Stimulated activated CD4-positive, alpha-beta T cell treated with anti-CD3 and anti-CD28 coated beads, Interleukin-2, amount 100 ng/mL, for 48 hours (primary cell): ENCODE measurements at places on chromosomes 13 and 19.

GRCh38 chr19:54329476-54330165 is 9.3 kb downstream of the LILRA4 start:
- no peak for DNase-seq

- DNase-seq: peak; percentile 54
Observed at GRCh38 chr19:29623726-29624488, 17.8 kb downstream of the POP4 start.

- DNase-seq: no peak
Observed at GRCh38 chr13:112453874-112454647, 77.9 kb downstream of the SPACA7 start.

- no peak for DNase-seq
Observed at GRCh38 chr13:53191091-53191490, 162.5 kb downstream of the OLFM4 start.

- no peak for DNase-seq
Observed at GRCh38 chr19:16327169-16327475, 2.5 kb downstream of the KLF2 start.

- DNase-seq: no peak
Observed at GRCh38 chr13:34748596-34748995, 193.5 kb upstream of the NBEA start.

DNA sequence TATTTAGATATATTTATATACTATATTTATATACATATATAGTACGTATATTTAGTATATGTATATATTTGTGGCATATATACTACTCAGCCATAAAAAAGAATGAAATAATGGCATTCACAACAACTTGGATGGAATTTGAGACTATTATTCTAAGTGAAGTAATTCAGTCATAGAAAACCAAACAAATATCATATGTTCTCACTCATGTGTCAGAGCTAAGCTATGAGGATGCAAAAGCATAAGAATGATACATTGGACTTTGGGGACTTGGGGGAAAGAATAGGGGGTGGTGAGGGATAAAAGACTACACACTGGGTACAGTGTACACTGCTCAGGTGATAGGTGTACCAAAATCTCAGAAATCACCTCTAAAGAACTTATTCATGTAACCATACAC is 1015.7 kb downstream of the EFNB2 start:
- no peak for DNase-seq

DNA sequence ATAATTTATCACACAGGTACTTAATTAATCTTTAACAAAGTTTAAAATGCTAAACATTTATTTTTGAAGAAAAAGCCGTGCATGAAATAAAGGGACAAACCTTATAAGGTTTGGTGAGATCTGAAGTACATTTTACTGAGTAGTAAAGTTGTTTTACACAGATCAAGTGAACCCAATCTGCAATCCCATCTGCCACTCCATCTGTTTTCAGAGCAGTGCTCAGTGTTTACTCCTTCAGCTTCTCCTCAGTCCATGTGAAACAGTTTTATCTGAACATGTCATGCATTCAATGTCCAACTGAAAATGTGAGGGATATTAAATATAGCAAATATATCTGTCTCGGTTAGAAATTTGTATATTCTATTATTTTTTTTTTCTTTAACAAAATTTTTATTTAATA is 166.8 kb downstream of the MAB21L1 start:
- no peak for DNase-seq

DNA sequence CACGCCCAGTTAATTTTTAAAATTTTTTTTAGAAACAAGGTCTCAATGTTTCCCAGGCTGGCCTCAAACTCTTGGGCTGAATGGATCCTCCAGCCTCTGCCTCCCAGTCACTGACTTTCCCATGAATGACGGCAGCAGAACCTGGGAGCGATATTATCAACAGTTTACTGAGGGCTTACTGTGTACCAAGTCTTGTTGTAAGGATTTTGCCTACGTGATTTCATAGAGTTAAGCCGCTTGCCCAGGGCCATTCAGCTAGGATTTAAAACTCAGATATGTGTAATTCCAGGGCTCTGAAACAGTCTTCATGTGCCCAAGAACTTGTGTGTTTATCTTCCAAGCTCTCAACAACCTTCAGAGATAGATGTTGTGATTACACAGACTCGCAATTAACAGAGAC is 6.0 kb upstream of the KXD1 start:
- no peak for DNase-seq

DNA sequence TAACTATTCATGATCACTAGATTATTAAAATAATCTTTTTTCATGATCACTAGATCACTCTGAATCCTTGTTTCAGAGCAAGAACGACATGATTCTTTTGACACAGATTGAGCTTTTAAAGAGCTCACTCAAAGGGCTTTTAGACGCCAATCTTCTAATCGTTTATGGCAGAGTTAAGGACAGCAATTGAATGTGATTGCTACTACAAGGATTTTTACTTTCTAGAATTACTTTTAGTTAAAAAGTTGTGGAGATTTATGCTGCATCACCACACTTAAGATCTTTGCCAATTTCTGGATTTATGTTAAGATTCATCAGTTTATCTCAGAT is 1.3 kb downstream of the EXOSC8 start:
- DNase-seq: no peak
